ENCODE measurements at places on chromosomes 7 and 10.
A peak's percentile ranks its signal among the peaks of the same experiment; 100 is the strongest.

- no peak for DNase-seq
These were observed 24.0 kb downstream of the COL26A1 start for GRCh38 chr7:101386558-101387231.

- DNase-seq, result no peak
These were observed 28.5 kb upstream of the STK17A start for GRCh38 chr7:43554423-43554822.

GRCh38 chr10:78033387-78033636 lies 351 bp upstream of the RPS24 start:
- DNase-seq, result no peak

DNA sequence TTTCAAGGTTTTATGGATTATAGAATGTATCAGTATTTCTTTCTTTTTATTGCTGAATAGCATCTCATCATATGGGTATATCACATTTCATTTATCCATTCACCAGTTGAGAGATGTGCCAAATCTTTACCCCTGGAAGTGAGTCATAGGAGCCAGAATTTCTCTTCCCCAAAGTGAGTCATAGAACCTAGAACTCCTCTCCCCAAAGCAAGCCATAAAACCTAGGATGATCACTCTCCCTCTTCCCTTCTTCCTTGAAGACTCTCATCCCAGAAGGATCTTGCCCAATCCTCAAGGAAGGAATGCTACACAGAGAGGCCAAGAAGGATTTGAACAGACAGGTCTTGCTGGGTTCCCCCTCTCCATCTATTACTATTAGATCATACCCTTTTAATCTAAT lies 199.9 kb downstream of the EVX1 start:
- no peak for DNase-seq

- DNase-seq, result no peak
These were observed 98.9 kb upstream of the ARHGAP21 start for GRCh38 chr10:24822590-24822989.

DNA sequence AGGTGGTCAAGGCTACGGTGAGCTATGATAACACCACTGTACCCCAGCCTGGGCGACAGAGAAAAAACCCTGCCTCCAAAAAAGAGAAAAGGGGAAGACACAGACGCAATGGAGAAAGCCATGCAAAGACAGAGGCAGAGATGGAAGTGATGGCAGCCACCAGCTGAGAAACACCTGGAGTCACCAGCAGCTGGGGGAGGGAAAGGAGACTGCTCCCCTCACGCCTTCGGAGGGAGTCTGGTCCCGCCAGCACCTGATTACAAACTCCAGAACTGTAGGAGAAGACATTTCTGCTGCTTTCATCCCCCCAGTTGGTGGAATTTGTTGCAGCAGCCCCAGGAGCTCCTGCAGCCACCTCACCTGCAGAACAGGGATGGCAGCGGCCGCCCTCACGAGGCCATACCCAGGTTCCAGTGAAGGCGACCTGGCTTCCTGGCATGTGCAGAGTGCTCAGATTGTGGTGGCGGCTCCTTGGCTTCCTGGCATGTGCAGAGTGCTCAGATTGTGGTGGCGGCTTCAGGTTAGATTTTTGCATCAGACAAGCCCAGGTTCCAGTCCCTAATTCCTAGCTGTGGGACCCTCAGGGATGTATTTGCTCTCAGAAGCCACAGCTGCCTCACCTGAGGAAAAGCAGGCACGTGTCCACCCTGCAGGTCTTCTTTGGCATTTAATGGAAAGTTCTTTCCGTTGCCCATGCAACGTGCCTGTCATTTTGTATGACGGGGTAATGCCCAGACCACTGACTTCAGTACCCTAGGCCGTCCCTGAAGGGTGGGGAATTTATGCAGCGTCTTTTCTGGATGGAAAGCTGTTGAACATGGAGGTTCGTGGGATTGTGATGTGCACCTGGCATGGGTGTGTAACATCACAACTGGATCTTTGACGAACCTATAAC lies 182.9 kb downstream of the EBF3 start:
- no peak for DNase-seq

DNA sequence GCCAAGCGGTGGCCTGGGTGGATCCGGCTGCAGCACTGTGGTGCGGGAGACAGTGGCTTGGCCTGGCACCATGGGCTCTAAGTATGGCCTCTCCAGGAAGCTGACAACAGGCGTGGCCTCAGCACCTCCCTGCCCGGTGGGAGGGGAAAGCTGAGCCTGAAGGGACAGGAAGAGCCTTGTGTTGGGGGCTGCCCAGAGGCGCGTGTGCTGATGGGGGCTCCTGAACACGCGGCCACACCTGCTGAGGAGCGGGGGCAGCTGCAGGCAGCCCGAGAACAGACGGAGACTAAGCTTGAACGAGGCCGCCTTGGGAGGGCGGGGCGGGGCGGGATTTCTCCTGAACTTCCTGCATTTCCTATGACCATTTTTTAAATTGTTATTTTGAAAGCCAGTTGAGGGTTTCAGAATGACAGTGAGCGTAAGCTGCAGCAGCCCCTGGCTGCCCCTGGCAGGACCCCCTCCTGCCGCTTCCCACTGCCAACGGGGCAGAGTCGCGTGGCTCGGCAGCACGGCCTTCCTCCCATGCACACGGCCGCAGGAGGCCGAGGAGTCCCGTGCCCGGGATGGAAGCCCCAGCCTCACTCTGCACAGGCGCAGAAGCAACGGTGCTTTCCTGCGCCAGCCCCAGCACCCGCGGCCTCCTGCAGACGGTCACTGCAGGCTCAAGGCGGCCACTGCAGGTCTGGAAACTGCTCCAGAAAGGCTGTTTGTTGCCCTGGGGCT lies 43.2 kb downstream of the DPYSL4 start:
- DNase-seq, result no peak

- DNase-seq, result peak; percentile 30
These were observed 77.7 kb downstream of the OTUD1 start for GRCh38 chr10:23516530-23516929.

DNA sequence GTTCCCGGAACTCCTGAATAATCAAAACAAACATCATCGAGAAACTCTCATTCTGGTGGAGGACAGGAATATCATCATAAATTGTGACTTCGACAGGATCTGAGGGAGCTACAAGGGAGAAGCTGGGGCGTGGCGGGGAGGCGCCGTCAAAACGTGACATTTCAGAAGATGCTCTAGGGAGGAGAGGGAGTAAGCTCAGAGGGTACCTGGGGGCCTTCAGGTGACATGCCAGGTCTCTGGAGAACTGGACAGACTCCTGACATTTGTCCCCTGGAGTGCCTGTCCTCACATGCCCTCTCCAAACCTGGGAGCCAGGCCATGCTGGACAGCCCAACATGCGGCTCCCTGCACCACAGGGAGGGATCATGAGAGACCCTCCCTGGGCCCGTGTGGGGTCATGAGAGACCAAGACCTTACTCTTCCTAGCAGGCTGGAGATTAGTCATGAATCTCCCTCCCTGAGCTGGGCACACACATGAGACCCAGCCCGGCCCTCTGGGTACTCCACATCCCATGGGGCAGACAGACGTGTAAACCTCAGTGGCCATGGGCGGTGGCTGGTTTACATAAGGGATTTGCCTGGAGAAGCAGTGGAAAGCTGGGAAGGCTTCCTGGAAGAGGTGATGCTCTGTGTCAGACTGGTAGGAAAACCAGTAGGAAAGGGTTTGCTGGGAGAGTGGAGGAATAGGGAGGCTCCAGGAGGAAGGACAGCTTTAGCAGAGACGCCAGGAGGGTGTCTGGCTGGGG lies 81.0 kb downstream of the MYL10 start:
- no peak for DNase-seq

- peak; percentile 71 for DNase-seq
These were observed 2.7 kb downstream of the KCNIP2 start for GRCh38 chr10:101840741-101841453.

- DNase-seq, result no peak
These were observed 213.0 kb downstream of the BAMBI start for GRCh38 chr10:28890121-28890950.
